Upper lobe of right lung (tissue), 1 donor: ENCODE measurements at places on chromosomes 6 and 20.

DNA sequence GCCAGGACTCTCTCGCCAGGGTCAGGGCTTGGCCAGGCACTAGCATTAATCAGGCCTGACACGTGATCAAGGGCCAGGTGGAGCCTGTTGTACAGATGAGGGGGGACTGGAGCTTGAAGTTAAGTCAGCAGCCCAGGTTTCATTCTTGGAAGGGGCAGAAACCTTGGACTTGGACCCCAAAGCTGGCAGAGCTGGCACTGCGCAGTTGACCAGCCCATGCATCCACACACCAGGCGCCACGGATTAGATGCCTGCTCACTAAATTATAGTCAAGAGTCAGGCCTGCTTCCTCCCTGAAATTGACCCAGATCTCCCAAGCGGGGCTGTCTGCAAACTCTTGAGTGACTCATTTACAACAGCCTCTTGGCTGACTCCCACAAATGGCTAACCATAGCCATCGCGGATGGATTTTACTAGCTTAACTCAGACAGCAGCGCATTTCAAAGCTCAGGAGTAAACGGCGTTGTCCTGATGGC, 4.1 kb upstream of the TAF4 start:
- DNase-seq, result no peak
- H3K27ac ChIP-seq, result no peak overlapping the region

DNA sequence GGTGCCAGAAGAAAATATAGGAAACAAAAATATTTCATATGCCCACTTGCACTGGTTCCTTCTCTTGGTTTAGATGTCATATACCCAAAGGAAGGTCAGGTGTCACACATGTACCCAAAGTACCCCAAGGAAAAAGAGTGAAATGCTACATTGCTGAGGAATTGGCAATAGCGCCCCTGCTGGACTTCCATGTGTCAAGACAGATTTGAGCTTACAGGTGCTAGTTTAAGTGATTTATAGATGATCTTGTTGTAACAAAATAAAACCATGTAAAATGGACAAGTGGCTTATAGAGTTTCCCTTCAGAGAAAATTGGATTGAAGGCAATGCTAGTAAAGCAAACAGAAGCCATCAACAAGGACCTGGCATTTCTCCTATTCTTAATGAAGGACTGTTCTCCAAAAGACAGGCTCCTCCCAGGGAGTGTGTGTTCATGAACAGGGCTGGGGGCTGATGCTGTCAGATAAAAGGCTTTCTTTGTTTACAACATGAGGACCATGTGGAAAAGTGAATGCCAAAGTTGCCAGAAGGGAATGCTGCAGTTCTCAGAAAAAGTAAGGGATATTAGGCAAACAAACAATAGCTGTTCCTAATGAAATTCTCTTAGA, 64.3 kb upstream of the PAK5 start:
- no peaks in the 10 kb centered on the region for H3K4me1 ChIP-seq
- H3K27ac ChIP-seq, result no peak overlapping the region

DNA sequence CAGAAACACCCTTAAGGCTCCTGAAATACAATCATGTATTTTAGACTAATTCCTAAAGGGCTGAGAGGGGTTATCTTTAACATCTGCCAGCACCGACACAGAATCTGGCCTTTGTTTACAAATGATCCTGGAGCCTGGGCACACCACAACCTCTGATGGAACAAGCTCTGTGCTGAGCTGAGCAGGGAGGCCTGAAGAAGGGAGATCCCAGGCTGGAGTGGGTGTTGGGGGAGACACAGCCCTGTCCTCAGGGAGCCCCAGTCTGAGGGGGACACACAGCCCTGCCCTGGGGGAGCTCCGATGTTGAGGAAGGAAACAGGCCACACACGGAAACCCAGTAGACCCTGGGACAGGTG, 130.5 kb downstream of the VEGFA start:
- no peaks in the 10 kb centered on the region for H3K27me3 ChIP-seq
- no peak overlapping the region for H3K4me3 ChIP-seq
- no peak overlapping the region for H3K27ac ChIP-seq
- no peak for DNase-seq
- H3K4me1 ChIP-seq, result no peaks in the 10 kb centered on the region

- no peak overlapping the region for H3K27ac ChIP-seq
- H3K4me1 ChIP-seq, result no peaks in the 10 kb centered on the region
- no peaks in the 10 kb centered on the region for H3K27me3 ChIP-seq
- no peaks in the 10 kb centered on the region for H3K36me3 ChIP-seq
Observed at GRCh38 chr6:52634211-52634610, 36.7 kb upstream of the TMEM14A start.

DNA sequence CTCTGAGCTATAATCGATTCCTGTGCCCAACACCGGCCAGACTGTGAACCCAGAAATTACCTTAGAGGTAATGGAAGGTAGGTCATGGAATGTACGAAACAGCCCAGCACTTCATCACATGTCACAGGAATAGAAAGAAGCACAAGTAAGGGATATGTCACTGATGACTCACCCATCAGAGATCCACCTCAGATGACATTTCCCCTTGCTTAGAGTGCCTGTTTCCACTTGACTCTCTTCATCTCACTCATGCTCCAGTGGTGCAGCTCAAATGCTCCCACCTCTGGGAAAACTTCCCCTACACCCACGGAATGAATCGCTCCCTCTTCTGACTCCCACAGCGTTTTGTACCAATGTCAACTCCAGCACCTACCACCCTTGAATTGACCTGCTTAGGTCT, 381.6 kb upstream of the CNR1 start:
- H3K4me3 ChIP-seq, result no peak overlapping the region
- H3K36me3 ChIP-seq, result no peaks in the 10 kb centered on the region
- H3K27ac ChIP-seq, result no peak overlapping the region
- no peaks in the 10 kb centered on the region for H3K27me3 ChIP-seq
- no peaks in the 10 kb centered on the region for H3K4me1 ChIP-seq
- no peak for DNase-seq

DNA sequence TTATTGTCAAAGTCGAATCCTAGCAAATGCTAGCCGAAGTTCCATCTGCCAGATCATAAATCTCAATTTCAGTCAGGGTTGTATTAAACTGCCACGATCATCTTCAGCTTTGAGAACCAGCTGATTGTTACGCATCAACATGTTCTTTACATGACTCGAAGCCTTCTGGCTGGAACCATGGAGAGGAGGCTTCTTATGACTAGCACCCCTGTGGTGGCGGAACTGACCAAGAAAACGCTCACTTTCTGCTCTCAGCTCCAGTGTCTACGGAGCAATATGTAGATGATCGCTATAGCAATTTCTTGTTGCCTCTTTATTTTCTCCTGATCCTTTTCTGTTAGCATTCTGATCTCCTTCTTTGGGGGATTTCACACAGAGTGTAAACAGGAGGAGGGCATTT, 479.4 kb upstream of the SLC35B3 start:
- no peak overlapping the region for H3K27ac ChIP-seq
- H3K27me3 ChIP-seq, result no peaks in the 10 kb centered on the region
- H3K4me1 ChIP-seq, result no peaks in the 10 kb centered on the region
- no peaks in the 10 kb centered on the region for H3K36me3 ChIP-seq

DNA sequence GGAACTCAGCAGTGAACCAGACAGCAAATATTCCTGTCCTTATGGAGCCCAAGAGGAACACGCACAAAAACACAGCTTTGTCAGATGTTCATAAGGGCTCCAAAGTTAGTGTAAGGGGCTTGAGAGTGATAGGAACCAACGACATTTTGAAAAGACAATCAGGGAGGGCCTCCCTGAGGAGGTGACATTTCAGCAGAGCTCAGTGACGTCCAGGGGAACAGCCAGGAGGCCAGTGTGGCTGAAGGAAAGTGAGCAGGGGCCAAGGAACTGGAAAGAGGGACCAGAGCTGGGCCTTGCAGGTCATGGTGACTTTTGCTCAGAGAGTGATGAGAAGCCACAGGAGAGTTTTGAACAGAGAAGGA, 16.1 kb downstream of the NOL4L start:
- H3K27me3 ChIP-seq, result no peaks in the 10 kb centered on the region
- no peaks in the 10 kb centered on the region for H3K4me1 ChIP-seq
- no peak for DNase-seq
- no peak overlapping the region for H3K27ac ChIP-seq
- H3K4me3 ChIP-seq, result no peak overlapping the region

DNA sequence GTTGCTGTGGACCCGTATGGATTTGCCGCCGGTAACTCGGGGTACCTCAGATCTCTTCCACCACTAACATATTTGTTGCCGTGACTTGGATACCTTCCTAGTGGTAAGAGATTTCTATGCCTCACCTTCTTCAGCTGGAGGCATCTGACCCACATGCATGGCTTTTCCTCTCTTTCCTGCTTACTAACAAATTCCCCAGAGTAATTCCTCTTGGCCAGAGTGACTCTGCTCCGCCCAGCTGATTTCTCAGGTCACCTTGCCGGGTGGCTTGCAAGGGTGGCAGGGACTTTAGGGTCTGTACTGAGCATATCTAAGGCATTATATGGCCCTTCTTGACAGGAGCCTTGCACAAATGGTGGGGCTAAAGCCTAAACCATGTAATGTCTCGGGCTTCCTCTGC, 38.2 kb downstream of the FAM184A start:
- peak overlapping the region; percentile 74 for H3K27ac ChIP-seq
- H3K4me3 ChIP-seq, result peak overlapping the region; percentile 17
- H3K27me3 ChIP-seq, result no peaks in the 10 kb centered on the region
- no peaks in the 10 kb centered on the region for H3K36me3 ChIP-seq
- DNase-seq, result peak; percentile 62

GRCh38 chr6:135739288-135739687, 112.2 kb upstream of the PDE7B start:
- no peaks in the 10 kb centered on the region for H3K27me3 ChIP-seq
- no peaks in the 10 kb centered on the region for H3K36me3 ChIP-seq
- no peaks in the 10 kb centered on the region for H3K4me1 ChIP-seq

- H3K4me3 ChIP-seq, result no peak overlapping the region
- DNase-seq, result no peak
- H3K27me3 ChIP-seq, result no peaks in the 10 kb centered on the region
- peaks cover 6% of the 10 kb centered on the region for H3K4me1 ChIP-seq
- no peak overlapping the region for H3K27ac ChIP-seq
Observed at GRCh38 chr6:16950302-16950701, 151.5 kb upstream of the STMND1 start.

- H3K27ac ChIP-seq, result no peak overlapping the region
- no peak overlapping the region for H3K4me3 ChIP-seq
- H3K27me3 ChIP-seq, result no peaks in the 10 kb centered on the region
- no peaks in the 10 kb centered on the region for H3K36me3 ChIP-seq
- no peaks in the 10 kb centered on the region for H3K4me1 ChIP-seq
Observed at GRCh38 chr6:62357835-62358234, 71.8 kb upstream of the KHDRBS2 start.

DNA sequence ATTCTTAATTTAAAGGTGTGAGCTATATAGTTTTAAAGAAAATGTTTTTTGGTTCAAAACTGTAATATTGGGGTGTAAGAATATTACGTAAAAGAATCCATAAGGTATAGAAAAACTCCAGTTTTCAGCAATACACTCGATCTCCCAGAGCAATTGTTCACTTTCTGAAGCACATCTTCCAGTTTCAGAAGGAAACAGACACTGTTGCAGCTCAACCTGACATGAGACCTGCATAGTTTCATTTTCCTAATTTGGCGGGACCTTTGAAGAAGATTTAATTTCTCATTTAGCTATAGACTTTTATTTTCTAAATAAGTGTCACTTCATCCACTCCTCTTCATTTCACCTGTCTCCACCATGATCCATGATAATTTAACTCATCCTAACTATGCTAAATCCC, 281.5 kb downstream of the HTR1B start:
- H3K4me3 ChIP-seq, result no peak overlapping the region
- H3K27me3 ChIP-seq, result no peaks in the 10 kb centered on the region
- no peak for DNase-seq
- H3K4me1 ChIP-seq, result no peaks in the 10 kb centered on the region
- no peak overlapping the region for H3K27ac ChIP-seq
- no peaks in the 10 kb centered on the region for H3K36me3 ChIP-seq

GRCh38 chr6:122651604-122652003, 41.4 kb downstream of the PKIB start:
- H3K4me3 ChIP-seq, result no peak overlapping the region
- H3K4me1 ChIP-seq, result no peaks in the 10 kb centered on the region
- H3K27ac ChIP-seq, result no peak overlapping the region
- H3K27me3 ChIP-seq, result no peaks in the 10 kb centered on the region

GRCh38 chr6:149961728-149962425, 1.9 kb upstream of the ULBP1 start:
- H3K4me1 ChIP-seq, result peaks cover 13% of the 10 kb centered on the region
- H3K27ac ChIP-seq, result no peak overlapping the region
- no peaks in the 10 kb centered on the region for H3K36me3 ChIP-seq
- H3K4me3 ChIP-seq, result no peak overlapping the region
- peaks cover 80% of the 10 kb centered on the region for H3K27me3 ChIP-seq

DNA sequence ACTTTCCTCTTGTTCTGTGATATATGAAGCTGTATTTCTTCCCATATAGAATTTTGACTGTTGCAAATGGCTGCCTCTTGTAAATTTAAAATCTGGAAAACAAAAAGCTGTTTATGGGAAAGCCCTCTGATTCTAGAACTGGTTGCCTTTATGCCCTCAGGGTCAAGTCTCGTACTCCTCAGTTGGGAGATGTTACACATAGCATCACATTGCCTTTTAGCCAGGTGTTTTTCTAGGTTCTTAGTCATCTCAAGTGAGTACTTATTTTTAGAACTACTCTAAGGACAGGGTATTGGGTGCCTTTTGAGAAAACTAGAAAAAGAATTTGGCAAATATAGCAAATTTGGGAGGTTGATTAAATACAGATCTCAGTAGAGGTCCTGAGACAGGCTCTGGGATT, 58.5 kb downstream of the ANKS1A start:
- no peak for DNase-seq
- no peaks in the 10 kb centered on the region for H3K4me1 ChIP-seq
- no peak overlapping the region for H3K4me3 ChIP-seq
- H3K27ac ChIP-seq, result no peak overlapping the region
- H3K36me3 ChIP-seq, result no peaks in the 10 kb centered on the region
- no peaks in the 10 kb centered on the region for H3K27me3 ChIP-seq

DNA sequence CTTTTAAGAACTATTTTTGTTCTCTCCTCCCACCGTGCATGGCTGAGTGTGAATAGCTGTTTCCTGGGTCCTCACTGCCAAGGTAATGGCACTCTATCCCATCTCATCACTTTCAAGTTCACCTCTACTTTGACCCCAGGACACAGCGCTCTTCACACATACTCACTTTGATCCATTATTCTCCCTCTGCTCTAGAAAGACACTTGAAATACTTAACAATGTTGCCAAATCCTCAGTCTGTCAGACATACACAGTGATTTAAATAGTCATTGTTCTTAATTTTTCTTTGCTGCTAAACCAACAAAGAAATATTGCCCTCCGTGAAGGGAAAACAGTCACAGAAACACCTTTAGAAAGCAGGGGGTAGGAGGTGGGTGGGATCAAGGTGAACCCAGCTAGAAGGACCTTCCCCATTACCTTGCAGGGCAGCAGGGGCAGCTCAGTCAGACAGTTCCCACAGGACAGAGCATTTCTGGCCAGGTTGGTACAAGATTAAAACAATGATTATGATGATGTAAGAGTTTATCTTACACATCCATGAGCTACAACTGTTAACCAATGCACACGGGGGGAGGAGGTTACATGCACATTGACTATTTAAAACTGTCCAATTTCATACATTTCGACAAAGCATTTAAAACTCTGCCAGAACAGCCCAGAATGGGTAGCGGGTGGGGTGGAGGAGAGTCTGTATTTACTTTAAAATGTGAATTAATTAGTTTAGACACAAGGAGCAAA, 2.4 kb downstream of the SLC22A23 start:
- no peaks in the 10 kb centered on the region for H3K36me3 ChIP-seq
- peak overlapping the region; percentile 59 for H3K4me3 ChIP-seq
- H3K27ac ChIP-seq, result no peak overlapping the region
- H3K4me1 ChIP-seq, result peaks cover 6% of the 10 kb centered on the region
- peaks cover 6% of the 10 kb centered on the region for H3K27me3 ChIP-seq
- DNase-seq, result no peak

GRCh38 chr6:7078856-7079255, 28.9 kb upstream of the RREB1 start:
- no peak overlapping the region for H3K4me3 ChIP-seq
- no peaks in the 10 kb centered on the region for H3K36me3 ChIP-seq
- H3K27me3 ChIP-seq, result no peaks in the 10 kb centered on the region
